ENCODE measurements at places on chromosomes 13 and 19.

DNA sequence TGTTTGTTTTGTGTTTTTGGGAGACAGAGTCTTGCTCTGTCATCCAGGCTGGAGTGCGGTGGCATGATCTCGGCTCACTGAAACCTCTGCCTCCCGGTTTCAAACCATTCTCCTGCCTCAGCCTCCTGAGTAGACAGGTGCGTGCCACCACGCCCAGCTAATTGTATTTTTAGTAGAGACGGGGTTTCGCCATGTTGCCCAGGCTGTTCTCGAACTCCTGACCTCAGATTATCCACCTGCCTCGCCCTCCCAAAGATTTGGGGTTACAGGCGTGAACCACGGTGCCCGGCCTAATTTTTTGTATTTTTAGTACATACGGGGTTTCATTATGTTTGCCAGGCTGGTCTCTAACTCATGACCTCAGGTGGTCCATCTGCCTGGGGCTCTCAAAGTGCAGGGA, 8.3 kb upstream of the ZNF681 start:
- H3K27me3 ChIP-seq, result no peaks in the 10 kb centered on the region
- DNase-seq, result no peak
- H3K4me3 ChIP-seq, result no peak overlapping the region
- no peak overlapping the region for H3K27ac ChIP-seq

GRCh38 chr13:97723655-97724054, 229.8 kb upstream of the IPO5 start:
- H3K27ac ChIP-seq, result no peak overlapping the region
- H3K4me3 ChIP-seq, result no peak overlapping the region
- H3K27me3 ChIP-seq, result no peaks in the 10 kb centered on the region
- H3K36me3 ChIP-seq, result no peaks in the 10 kb centered on the region
- DNase-seq, result no peak
- peaks cover 4% of the 10 kb centered on the region for H3K4me1 ChIP-seq

DNA sequence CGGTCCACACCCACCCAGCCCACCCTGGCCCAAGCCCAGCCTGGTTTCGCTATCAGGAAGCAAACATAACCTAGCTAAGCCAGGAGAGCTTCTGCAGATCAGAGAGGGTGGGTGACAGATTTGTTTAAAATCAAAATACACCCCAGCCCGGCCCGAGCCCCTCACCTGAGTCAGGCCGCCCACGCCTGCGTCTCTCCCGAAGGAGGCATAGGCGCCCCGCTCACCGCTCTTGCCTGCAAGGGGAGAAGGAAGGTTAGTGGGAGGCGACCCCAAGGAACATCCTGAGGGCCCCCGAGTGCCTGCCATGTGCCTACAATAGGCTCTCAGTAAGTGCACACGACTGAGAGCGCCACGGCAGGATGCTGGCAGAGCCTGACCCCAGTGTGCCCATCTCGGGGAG, 21.9 kb upstream of the UQCR11 start:
- no peaks in the 10 kb centered on the region for H3K27me3 ChIP-seq
- no peaks in the 10 kb centered on the region for H3K4me1 ChIP-seq
- DNase-seq, result no peak
- no peak overlapping the region for H3K4me3 ChIP-seq

DNA sequence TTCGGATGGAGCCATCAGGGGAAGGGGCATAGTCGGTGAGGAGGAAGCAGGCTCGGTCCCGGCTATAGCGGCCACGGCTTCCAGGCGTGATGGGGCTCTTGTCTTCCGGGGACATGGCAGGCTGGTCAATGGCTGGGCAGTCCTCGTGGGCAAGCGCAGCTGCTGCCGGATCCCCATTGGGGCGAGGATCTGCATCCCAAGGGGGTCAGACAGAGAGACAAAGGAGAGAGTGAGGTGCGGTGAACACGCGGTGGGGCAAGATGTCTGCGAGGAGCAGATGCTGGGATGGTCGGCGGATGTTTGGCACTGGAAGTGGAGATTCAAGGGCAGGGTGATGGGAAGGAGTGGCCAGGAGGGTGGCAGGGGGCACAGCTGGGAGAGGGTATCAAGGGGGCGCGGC, 8.6 kb downstream of the KCNC3 start:
- H3K27me3 ChIP-seq, result peaks cover 76% of the 10 kb centered on the region
- H3K4me3 ChIP-seq, result no peak overlapping the region
- no peak overlapping the region for H3K27ac ChIP-seq
- DNase-seq, result no peak

DNA sequence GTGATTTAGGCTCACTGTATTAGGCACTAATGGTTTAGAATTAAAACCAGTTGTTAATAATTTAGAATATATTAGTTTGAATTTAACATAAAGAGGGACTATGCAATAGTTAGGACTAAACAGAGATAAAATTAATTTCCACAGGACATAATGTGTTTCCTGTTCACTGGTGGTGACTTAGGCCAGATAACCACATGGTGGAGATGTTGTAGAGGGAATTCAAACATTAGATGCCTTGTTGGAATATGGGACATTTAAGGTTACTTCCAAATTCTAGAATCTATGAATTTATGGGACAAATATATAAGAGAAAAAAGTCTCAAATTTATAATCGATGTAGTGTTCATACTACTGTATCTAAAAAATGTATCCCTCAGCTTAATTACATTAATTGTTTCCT, 615.5 kb upstream of the KLHL1 start:
- no peak overlapping the region for H3K4me3 ChIP-seq
- no peaks in the 10 kb centered on the region for H3K4me1 ChIP-seq
- no peaks in the 10 kb centered on the region for H3K36me3 ChIP-seq
- DNase-seq, result peak; percentile 44
- no peaks in the 10 kb centered on the region for H3K27me3 ChIP-seq

GRCh38 chr13:48527955-48528354, 4.9 kb downstream of the RCBTB2 start:
- no peaks in the 10 kb centered on the region for H3K27me3 ChIP-seq
- DNase-seq, result peak; percentile 36
- no peak overlapping the region for H3K4me3 ChIP-seq
- H3K36me3 ChIP-seq, result no peaks in the 10 kb centered on the region
- H3K27ac ChIP-seq, result no peak overlapping the region
- H3K4me1 ChIP-seq, result peaks cover 10% of the 10 kb centered on the region

- DNase-seq, result no peak
- H3K27ac ChIP-seq, result no peak overlapping the region
- H3K27me3 ChIP-seq, result peaks cover 91% of the 10 kb centered on the region
- no peaks in the 10 kb centered on the region for H3K4me1 ChIP-seq
Observed at GRCh38 chr19:371501-372168, 27.0 kb upstream of the MIER2 start.

DNA sequence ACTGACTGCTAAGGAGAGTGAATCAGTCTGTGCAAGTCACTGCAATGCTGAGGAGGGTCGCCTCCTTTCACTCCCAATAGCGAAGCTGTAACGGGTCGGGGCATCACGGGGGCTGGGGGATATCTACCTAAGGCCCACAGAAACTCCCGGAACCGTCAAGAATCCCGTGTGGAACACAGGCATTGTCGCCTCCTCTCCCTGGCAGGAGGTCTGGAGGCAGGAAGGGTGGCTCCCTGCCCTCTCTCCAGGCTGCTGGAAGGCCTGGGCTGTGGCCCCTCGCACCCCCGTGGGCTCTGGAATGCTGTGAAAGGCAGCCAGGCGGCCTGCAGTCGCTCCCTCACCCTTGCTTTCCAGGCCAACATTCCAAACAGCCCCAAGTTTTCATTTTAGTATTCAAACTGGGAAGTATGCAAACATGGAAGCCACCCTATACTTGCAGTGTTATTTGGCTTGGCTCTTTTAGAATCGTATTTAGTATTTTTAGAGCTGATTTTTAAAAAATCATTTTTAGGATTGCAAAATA, 109.4 kb downstream of the CRYL1 start:
- H3K36me3 ChIP-seq, result peaks cover 11% of the 10 kb centered on the region
- no peak for DNase-seq
- H3K4me3 ChIP-seq, result no peak overlapping the region
- H3K27ac ChIP-seq, result no peak overlapping the region

DNA sequence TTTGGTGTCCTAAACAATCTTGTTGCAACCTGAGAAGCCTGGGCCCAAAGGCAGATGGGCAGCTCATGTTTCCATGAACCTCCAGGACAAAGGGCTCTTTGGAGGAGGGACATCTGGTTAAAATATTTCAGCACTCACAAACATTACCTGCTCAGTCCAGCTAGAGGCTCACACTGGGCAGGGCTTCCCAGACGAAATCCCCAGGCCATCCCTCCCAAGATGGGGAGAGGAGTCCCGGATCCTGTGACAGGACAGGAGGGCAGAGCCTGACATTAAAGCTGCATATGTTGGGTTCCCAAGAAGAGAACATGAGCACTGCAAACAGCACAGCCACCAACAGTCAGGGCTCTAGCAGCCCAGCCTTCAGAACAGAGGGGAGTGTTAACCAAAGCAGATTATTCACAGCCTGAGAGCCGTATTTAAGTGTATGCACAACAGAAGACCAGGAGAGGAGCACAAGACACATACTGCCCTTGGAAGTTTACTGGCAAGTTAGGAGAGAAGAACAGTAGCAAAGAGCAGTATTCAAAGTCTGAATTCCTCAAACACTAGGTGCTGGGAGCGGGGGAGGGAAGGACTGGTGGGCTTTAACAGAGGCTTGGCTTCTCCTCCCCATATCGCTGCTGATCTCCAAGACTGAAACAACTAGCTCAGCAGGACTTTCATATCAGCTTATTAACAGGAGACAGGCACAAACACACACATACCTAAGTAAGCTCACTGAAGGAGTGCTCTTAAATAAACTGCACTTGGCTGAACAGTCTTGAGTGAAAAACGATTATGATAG, 12.3 kb downstream of the ATP7B start:
- no peaks in the 10 kb centered on the region for H3K27me3 ChIP-seq
- no peak overlapping the region for H3K4me3 ChIP-seq
- DNase-seq, result peak; percentile 40
- H3K4me1 ChIP-seq, result peaks cover 59% of the 10 kb centered on the region
- no peaks in the 10 kb centered on the region for H3K36me3 ChIP-seq

DNA sequence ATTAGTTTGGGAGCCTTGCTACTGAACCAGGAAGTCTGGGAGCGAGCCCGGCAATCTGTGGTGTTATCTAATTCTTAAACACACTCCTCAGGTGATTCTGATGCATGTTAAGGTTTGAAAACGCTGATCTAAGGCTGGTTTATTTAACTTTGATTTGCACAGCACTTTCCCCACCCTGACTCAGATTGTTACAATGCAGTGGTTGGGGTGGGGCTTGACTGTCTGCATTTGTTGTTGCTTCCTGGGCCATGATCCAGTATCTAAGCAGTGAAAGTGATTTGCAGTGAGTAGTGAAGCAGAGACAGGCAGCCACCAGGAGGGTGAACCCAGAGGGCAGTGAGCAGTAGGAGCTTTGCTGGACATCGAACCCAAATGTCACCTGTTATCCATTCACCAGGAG, 81.6 kb upstream of the ARGLU1 start:
- H3K36me3 ChIP-seq, result no peaks in the 10 kb centered on the region
- H3K27me3 ChIP-seq, result no peaks in the 10 kb centered on the region
- H3K4me3 ChIP-seq, result no peak overlapping the region
- H3K4me1 ChIP-seq, result no peaks in the 10 kb centered on the region

GRCh38 chr19:46499692-46500091, 4.0 kb upstream of the PNMA8B start:
- H3K36me3 ChIP-seq, result no peaks in the 10 kb centered on the region
- peaks cover 6% of the 10 kb centered on the region for H3K27me3 ChIP-seq
- no peak for DNase-seq
- peaks cover 13% of the 10 kb centered on the region for H3K4me1 ChIP-seq

- H3K27ac ChIP-seq, result no peak overlapping the region
- DNase-seq, result peak; percentile 90
- H3K36me3 ChIP-seq, result no peaks in the 10 kb centered on the region
- peaks cover 16% of the 10 kb centered on the region for H3K4me1 ChIP-seq
- no peaks in the 10 kb centered on the region for H3K27me3 ChIP-seq
Observed at GRCh38 chr19:44598880-44599279, 14.5 kb upstream of the IGSF23 start.

DNA sequence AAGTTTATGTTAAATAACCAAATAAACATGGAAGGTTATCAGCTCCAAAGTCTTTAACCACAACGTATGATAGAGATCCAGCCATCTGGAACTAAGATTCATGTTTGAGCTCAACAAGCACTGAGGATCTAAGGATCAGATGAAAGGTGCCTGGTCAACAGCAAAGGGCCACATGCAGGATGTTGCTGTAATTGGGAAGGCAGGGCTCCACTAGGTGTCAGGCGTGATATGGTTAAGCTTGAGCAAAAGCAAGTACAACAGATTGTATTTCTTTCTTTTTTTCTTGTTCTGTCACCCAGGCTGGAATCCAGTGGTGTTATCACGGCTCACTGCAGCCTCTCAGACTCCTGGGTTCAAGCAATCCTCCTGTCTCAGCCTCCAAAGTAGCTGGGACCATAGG, 12.0 kb downstream of the EBPL start:
- no peaks in the 10 kb centered on the region for H3K36me3 ChIP-seq
- no peak overlapping the region for H3K4me3 ChIP-seq
- peak; percentile 50 for DNase-seq
- no peaks in the 10 kb centered on the region for H3K27me3 ChIP-seq
- no peak overlapping the region for H3K27ac ChIP-seq

- H3K36me3 ChIP-seq, result no peaks in the 10 kb centered on the region
- H3K4me3 ChIP-seq, result no peak overlapping the region
- no peak overlapping the region for H3K27ac ChIP-seq
- H3K4me1 ChIP-seq, result no peaks in the 10 kb centered on the region
Observed at GRCh38 chr13:111139452-111139851, 24.3 kb downstream of the ARHGEF7 start.

- peak overlapping the region; percentile 45 for H3K4me3 ChIP-seq
- no peaks in the 10 kb centered on the region for H3K36me3 ChIP-seq
- DNase-seq, result peak; percentile 95
- H3K27me3 ChIP-seq, result no peaks in the 10 kb centered on the region
Observed at GRCh38 chr19:13060964-13061927, 41.4 kb downstream of the LYL1 start.

DNA sequence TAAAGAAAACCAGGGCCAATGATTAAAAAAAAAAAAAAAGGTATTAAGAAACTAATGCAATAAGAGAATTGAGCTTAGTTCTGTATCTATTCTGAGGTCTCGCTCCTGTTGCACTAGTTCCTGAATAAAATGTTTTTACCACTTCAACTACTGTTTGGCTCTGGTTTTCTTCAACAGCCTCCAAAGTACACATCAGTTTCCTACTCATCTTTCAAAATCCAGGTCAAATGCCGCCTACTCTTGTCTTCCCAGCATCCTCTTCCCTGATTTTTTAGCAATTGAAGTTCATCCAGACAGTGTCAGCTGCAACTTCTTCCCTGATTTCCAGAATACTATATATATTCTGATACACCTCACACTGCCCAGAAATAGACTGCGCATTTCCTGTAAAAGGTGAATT, 1.4 kb upstream of the RCBTB1 start:
- peaks cover 40% of the 10 kb centered on the region for H3K4me1 ChIP-seq
- no peak overlapping the region for H3K4me3 ChIP-seq
- H3K27me3 ChIP-seq, result no peaks in the 10 kb centered on the region
- H3K27ac ChIP-seq, result peak overlapping the region; percentile 87
- no peak for DNase-seq

Data from stomach (tissue), 19 donors.